Retina (tissue), 1 donor: ENCODE measurements at places on chromosomes 2 and 18.

DNA sequence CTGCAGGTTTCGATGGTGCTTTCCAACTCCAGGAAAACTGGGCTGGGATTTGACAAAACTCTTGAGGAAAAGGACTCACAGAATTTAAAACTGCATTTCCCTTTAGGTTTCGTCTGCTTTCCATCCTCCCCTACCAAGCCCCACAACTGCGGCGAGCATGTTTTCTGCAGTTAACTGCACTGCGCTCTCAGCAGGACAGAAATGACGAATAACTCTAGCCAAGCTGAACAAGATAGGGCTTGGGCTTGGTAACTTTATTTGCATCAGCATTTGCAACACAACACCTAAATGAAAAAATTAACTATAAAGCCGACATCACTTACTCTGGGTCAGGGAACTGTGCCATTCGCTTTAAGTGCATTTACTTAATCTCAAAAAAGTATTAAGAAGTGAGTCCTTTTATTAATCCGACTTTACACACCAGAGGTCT, 669 bp upstream of the PIKFYVE start:
- DNase-seq, result peak; percentile 71

- DNase-seq, result no peak
These were observed 3.2 kb upstream of the GNLY start for GRCh38 chr2:85690932-85691331.

DNA sequence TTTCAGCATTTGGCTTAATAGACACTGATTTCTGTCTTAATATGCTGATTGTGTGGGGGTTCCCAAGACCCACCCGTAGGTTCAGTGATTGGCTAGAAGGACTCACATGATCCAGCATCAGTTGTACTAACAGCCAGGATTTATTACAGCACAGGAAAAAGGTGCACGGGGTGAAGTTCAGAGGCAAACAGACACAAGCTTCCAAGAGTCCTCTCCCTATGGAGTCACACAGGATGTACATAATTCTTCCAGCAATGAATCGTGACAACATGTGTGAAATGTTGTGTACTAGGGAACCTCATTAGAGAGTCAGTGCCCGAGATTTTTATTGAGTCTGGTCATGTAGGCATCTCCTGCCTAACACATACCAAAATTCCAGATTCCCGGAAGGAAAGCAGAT, 52.8 kb downstream of the GALNT1 start:
- DNase-seq, result no peak

- no peak for DNase-seq
These were observed 69.6 kb downstream of the MAPRE2 start for GRCh38 chr18:35110554-35111485.

- no peak for DNase-seq
These were observed 456.7 kb upstream of the HS6ST1 start for GRCh38 chr2:128775217-128775913.

DNA sequence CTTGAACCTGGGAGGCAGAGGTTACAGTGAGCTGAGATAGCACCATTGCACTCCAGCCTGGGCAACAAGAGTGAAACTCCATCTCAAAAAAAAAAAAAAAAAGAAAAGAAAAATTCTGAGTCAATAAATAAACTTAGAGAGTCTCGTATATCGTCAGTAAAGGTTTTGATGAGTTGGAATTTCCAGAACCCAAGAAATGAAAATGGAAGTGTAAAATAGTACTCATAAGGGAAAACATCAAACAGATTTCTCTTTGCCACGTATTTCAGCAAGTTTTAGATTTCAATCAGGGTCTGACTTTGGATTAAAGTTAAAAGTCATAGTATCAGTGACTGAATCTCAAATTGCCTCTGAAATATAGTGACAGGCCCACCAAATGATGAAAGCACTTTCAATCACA, 71.4 kb upstream of the SPOPL start:
- DNase-seq, result no peak

GRCh38 chr2:176110415-176111308, 3.6 kb downstream of the HOXD11 start:
- DNase-seq, result no peak

DNA sequence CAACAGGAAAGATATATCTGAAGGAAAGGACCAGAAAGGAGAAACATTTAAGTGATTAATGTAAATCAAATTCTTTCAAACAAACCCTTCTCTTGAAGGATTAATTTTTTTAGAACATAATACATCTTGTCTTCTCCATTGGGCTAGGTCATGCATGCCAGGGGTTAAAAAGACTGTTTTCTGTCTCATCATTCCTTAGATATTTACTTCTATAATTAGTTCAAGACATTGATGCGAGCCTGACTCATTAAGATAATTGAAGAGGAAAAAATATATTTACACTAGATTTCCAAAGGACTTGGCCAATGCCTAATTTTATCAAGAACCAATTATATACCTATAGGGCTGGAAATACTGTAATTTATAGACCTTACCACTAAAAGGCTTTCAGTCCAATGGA, 166.6 kb upstream of the SETBP1 start:
- no peak for DNase-seq

- DNase-seq, result peak; percentile 66
These were observed 49.8 kb upstream of the LGALSL start for GRCh38 chr2:64404002-64404731.

DNA sequence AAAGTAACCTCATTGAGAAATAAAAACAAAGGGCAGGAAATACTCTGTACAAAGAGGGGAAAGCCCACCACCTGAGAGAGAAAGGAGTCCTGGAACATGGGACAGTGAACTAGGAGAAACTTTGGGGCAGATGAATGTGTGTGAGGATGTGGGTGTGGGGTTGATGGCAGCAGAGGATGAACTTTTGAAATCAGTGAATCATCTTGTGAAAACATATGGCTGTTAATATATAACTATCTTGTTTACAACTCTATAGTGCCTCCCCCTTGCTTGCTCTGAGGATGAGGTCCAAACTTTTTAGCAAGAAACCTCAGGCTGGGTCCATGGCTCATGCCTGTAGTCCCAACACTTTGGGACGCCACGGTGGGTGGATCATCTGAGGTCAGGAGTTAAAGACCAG, 171.8 kb upstream of the LHCGR start:
- no peak for DNase-seq

GRCh38 chr2:107174171-107174570, 288.2 kb upstream of the ST6GAL2 start:
- peak; percentile 65 for DNase-seq

DNA sequence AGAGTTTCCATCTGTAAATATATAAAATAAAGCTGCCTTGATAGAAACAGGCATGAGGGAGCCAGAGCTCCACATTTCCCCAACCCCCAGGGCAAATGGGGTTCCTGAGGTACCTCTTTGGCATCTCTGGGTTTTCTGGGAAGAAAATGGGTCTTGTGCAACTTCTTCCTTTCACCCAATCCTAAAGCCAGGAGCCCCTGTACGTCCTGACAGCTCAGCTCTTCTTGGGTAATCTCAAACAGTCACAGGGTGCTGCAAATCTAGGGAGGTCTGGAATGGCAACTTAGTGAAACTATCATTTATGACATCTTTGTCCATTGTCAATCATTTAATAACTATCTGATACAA, 36.6 kb upstream of the STAT1 start:
- no peak for DNase-seq

DNA sequence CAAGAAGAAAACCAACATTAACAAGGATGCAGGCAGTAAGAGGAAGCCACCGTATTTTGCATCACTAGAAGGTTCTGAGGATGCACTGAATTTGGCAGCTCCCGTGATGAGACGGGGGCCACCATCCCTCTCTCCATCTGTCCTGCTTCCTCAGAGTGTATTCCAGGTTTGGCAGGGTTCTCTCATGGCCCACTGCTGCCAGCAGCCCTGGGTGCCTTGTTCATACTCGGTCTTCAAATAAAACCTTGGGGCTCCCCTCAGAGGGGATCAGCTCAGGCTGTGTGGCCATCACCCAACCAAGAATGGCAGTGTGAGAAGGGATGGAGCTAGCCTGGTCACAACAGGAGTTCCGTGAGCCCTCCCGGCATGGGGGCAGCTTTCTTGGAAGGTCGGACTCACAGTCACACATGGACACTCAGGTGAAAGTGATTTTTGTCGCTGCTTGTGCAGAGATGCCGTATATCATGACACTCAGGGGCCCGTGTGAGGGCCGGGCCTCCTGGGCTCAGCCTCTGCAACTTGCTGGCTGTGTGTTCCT, 12.8 kb upstream of the MBP start:
- no peak for DNase-seq

DNA sequence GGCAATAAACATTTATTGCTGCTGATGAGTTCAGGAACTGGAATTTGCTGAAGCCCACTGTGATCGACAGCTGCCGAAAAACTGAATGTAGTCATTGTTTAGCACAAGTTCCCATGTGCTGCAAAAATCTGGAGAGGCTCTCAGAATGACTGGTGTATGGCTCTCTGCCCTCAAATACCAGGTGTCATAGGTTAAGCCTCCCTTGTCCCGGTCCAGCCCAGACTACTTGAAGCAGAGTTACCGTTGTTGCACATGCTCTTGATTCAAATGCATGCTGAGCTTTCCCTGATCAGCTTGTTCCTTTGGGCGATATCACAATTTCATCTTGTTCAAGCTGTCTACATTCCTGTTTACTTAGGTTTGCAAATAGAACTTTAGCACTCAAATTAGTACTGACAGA, 625.2 kb downstream of the CPS1 start:
- peak; percentile 12 for DNase-seq

DNA sequence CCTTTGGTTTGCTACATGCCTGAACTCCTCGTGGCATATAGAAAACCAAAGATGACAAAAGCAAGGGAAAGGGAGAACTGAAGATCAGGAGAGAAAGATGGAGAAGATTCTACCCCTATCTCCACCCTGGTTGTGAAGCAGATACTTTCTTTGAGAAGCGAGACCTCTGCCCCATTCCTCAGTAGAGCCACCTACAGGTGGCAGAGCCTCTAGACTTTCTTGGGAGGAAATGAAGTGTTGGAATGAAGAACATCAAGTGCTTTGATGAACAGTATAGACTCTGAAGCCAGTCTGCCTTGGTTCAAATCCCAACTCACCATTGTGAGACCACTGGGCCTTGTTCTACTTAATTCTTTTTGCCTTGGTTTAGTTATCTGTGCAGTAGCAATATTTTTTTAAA, 348.8 kb upstream of the ETAA1 start:
- DNase-seq, result no peak

GRCh38 chr2:220460257-220460985, 833.0 kb downstream of the SLC4A3 start:
- no peak for DNase-seq

DNA sequence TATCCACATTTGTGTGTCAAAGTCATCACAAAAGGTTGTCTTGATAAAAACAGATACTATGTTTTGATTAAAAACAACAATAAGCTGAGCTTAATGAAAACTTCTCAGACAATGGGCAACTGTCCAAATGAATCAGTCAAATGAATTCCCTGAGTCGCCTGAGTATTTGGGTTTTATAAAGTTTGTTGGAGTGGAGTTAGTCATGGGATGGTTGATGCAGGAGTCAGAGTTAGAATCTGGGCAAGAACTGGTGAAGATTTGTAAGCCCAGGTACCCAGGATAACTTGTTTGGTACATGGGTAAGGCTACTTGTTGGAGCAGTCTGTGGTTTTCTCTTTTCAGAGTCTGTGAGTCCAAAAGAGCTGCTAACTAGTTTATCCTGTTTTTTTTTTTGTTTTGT, 34.4 kb upstream of the RAPGEF4 start:
- no peak for DNase-seq

DNA sequence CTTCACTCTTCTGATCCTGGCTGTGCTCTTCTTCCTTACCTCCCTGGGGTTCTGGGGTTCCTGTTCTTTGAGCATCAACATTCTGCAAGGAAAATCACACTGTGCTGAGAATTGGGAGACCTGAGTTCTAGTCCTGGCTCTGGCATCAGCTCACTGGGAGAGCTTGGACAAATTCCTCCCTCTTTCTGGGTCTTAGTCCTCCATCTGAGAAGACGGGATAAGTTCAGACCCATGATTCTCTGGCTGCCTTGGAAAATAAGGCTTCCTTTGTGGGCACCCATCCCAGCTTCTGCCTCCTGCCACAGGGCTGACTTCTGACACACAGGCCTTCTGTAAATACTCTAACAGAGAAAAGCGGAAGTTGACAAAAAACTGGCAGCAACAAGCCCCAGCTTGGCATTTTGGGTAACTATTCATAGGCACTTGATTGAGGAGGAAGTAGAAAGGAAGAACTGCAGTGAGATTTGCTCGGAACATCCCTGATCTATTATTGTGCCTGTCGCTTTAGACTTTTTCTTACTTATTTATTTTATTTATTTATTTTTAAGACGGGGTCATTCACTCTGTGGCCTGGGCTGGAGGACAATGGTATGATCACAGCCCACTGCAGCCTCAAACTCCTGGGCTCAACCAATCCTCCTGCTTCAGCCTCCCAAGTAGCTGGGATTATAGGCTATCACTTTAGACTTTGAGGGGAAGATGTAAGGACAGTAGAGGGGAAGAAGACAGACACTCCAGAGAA, 7.9 kb downstream of the PCBP1 start:
- DNase-seq, result no peak

- peak; percentile 53 for DNase-seq
These were observed 47.0 kb downstream of the UGP2 start for GRCh38 chr2:63888490-63889402.

- no peak for DNase-seq
These were observed at the start of gene DNER for GRCh38 chr2:229714080-229714735. Gene DNER (minus strand): TSS chr2:229714555. CDS start chr2:229714423, 132 bp downstream.

GRCh38 chr2:223010641-223011040, 41.3 kb upstream of the KCNE4 start:
- DNase-seq, result no peak

GRCh38 chr2:233389601-233390125, 35.4 kb downstream of the DGKD start:
- no peak for DNase-seq

GRCh38 chr2:46062637-46063412, 234.4 kb upstream of the EPAS1 start:
- peak; percentile 75 for DNase-seq

- DNase-seq, result no peak
These were observed 325.4 kb downstream of the SMAD2 start for GRCh38 chr18:47605093-47605492.

GRCh38 chr2:2981000-2981399, 396.6 kb downstream of the EIPR1 start:
- DNase-seq, result no peak

- no peak for DNase-seq
These were observed 56.8 kb upstream of the RASGRP3 start for GRCh38 chr2:33419581-33420200.

DNA sequence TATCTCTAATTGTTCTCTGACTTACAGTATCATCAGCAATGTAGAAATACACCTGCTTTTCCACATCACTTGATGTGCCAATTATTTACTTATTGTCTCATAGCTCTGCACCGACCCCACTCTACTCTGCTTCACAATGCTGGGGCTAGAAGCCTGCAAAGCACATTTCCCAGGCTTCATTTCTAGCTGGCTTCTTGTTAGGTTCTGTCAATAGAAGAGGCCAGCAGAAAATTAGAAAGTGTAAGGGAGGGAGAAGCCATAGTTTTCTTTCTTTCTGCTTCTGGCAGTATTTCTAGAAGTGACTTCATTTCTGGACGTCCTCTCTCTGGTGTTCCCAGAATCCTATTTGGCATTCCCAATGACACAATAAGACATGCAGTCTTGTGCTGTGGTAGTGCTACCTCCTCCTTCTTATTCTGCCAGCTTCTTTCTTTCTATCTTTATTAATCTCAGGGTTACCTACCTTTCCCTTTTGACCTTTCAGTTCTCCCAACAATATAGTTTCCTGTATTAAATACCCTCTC, 12.5 kb upstream of the TANC1 start:
- no peak for DNase-seq

GRCh38 chr2:129239141-129239540, 740.3 kb upstream of the RAB6C start:
- DNase-seq, result no peak
